ENCODE measurements at places on chromosomes 5 and 9. TPM values are rescaled to one million over a fixed set of nuclear protein-coding genes. Genes with fewer than 3 reads are reported as not detected.

EGFLAM gene
- total RNA-seq: 1.7 TPM

GRIA1 gene
- 0.28 TPM for total RNA-seq

UQCRQ gene
- 129 TPM for total RNA-seq

LPAR1 gene
- 7.2 TPM for total RNA-seq

SLC6A7 gene
- total RNA-seq: not detected

LHX2 gene
- 0.33 TPM for total RNA-seq

ADRB2 gene
- 0.18 TPM for total RNA-seq

TMOD1 gene
- 0.52 TPM for total RNA-seq

C5orf63 gene
- total RNA-seq: 0.90 TPM

DNA sequence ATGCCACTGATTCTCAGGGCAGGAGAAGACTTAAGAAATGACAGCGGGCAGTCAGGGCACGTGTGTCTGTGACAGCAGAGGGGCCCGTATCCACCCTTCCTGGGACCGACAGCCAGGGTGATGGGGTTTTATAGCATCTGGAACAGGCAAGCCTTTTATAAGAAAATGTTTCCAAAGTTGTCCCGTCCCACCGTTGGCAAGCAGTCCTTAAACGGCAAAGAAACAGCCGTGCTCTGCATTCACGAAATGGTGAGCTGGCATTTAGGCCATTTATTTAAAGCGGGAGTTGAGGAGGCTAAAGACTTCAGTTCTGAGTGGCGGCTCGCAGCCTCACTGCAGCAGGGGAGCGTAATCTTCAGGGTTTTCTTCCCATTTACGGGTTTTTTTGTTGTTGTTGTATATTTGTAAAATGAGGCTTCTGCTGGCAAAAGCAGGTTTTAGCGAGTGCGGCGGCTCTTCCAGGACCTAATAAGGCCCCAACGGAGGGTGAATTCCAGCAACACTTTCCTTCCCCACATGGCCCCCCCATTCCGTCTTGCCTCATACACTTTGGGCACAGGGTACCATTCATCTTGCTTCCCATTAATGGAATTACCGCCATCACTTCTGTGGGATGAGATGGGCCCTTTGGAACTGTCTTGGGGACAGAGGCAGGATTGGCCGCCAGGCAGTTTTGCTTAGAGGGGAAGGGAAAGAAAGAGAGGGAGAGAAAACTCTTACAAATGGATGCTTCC lies 15.8 kb downstream of the NEK6 start:
- no peak for DNase-seq

DNA sequence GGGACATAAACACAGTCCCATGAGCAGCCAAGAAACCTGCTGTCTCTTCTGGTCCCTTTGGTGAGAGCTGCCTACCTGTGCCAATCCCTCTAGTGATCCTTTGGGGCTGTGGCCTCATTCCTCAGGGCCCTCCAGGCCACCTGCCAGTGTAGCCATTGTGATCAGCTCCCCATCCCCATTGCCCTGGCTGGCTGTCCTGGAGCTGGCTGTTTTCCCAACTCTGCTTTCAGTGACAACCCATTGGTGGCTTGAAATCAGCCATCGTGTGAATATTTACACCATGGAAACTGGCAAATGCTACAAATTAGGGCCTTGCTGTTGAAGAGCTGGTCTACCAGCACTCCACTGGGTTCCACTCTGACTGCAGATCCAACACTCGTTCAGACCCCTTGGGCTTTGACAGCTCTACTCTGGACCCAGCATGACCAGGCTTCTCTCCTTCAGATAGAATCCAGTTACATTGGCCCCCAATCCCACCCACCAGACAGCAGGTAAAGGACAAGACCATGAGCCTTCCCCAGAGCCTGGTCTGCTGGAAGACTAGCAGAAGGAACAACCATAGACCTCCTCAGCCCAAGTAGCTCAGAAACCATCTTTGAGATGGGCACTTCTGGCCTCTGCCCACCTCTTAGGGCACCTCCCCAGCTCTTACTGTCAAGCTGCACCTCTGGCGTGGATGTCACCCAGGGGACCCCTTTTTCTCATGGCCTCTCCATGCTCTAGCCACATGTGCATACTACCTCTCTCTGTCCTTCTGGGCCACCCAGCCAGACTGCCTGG lies 69.2 kb upstream of the NEK6 start:
- no peak for DNase-seq

- no peak for DNase-seq
These were observed 47.0 kb upstream of the TGFBR1 start for GRCh38 chr9:99057665-99058625.

- peak; percentile 59 for DNase-seq
These were observed 8.7 kb downstream of the STK10 start for GRCh38 chr5:172178991-172179989.

DNA sequence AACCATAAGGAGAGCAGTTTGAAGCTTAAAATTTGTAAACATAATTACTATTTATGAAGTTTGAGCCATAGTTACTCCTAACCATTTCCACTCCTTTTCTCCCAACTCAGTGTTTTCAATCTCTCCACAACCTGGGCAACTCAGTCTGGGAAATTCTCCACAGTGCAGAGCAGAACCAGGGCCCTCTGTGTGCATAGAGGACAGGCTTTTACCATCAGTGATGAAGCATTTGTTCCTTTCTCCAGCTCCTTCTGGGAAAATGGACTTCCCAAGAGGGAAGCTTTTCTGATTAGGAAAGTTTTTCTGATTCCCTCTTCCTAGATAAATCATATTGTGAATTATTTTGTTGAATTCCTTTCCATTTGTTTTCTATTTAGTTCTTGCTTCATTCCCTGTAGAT lies 132.3 kb upstream of the MPDZ start:
- DNase-seq: no peak

DNA sequence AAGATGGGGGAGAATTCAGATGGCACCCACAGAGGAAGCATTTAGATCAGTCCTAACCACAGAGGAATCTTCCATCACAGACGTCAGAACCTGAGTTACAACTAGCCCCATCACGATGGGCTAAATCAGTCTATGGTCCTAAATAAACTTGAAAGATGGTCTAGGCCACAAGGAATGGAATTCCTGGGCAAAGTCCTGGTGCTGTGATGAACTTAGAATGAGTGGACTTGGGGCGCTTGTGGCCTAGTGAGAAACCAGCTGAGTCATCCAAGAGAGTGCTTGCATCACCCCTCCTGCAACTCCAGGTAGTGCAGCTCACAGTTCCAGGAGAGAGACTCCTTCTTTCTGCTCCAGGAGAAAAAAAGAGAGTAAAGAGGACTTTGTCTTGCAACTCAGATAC lies 722.9 kb upstream of the RGMB start:
- DNase-seq: no peak

DNA sequence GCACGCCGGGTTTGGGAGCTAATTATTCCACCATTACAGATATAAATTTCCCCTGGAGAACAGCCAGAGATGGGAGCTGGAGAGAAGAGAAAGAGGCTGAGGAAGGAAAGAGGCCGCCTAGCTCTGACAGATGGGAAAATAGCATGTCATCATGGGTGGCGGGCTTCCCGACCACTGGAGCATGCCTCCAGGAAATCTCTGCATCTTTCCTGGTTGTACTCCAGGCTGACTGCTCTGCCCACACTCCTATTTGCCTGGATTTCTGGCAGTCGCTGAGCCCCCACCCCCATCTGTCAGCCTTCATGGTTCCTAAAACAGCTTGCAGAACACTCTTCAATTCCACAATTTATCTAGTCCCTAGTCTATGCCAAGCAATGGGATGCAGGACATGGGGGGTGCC lies 14.3 kb upstream of the GABRP start:
- DNase-seq: no peak

- no peak for DNase-seq
These were observed 1045.7 kb upstream of the CDH9 start for GRCh38 chr5:28084069-28084468.

GRCh38 chr5:148397968-148398595 lies 14.3 kb downstream of the FBXO38 start:
- peak; percentile 70 for DNase-seq

- no peak for DNase-seq
These were observed 435 bp upstream of the CCNG1 start for GRCh38 chr5:163437011-163437308.

DNA sequence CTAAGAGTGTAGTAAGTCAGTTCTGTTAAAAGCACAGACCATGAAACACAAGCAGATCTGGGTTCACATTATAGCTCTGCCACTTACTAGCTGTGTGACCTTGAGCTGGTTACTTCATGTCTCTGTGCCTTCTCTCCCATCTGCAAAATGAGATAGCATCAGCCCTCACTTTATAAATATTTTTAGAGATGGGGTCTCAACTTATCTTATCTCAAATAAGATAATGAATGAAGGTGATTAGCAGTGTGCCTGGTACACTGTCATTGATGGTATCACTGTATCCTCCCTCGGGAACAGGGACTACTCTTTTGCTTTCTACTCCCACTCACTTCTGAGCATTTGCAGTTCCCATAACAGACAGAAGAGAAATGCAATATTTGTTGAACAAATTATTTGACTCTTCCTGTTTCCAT lies 52.4 kb downstream of the GALNT10 start:
- DNase-seq: no peak

DNA sequence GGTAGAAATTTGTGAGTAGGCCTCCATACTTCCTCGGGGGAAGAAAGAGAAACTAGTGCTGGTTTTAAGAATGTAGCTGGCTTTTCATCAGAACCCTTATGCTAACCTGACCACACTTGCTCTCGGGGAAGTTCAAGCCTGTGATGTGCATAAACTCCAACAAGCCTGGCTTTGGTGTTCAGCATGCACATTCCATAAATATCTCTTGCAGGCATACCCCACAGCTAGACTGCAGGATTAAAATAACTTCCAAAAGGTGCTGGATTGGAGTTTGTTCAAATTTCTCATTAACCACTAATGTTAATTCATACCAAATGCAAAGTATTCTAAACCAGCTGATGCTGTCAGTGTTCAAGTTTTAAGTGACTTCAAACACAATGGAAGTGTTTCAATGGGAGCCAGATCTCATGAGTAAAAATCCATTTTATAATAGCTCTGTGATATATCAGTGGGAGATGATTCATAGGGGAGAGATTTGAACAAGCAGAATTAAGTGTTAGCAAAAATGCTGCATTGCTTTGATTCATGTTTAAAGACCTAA lies 79.4 kb downstream of the NPR3 start:
- DNase-seq: no peak

- DNase-seq: no peak
These were observed 15.2 kb downstream of the EHMT1 start for GRCh38 chr9:137634016-137634415.

GRCh38 chr5:148639081-148639480 lies 15.2 kb downstream of the HTR4 start:
- DNase-seq: no peak

DNA sequence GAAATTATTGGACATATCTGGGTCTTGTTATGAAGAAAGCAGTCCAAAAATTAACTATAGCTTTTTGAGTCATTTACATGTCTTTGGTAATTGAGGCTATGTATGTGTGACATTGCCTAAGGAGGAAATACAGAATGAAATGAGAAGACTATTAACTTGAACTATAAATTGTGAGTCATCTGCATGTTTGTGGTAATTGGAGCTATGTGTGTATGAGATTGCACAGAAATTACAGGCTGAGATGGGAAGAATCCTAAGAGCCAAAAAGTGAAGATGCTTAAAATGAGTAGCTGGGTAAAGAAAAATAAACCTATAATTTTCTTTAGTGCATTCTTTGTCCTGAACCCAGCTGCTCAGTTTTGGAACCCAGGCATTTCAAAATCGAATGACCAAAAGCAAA lies 747.6 kb upstream of the EDIL3 start:
- no peak for DNase-seq

DNA sequence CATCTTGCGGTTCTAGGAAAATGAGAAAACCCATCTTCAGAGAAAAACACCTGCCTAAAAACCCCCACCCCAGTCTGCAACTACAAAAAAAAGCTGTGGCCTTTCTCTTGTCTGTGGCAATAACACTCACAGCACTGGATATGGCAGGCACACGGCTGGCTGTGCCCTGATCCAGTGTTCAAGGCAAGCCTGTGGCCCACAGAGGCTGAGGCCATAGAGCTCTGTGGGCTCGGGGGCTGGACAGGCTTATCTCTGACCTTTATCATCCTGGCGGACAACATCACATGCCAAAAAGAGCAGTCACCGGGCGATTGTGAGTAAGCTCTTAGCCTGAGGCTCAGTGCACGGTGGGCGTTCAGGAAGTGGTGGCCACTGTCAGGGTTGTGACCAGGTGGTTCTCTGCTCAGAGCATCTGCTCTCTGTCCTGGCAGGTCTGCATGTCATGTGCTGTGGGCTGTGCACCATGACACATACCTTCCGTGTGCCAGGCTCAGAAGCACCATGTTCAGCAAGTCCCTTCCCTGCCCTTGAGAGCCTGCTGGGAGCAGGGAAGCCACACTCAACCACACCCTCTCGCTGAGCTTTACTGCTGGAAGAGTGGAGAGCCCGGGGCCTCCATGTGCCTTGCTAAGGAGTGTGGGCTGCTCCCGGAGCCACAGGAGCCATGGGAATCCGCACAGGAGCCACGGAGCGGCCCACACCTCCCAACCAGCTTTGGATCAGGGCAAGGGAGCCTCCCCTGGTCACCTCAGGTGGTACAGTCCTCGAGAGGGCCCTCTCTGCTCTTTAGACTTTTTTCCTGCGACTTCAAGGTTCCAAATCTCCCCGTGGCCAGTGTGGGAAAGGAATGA lies 34.6 kb upstream of the WDR38 start:
- DNase-seq: peak; percentile 73

- peak; percentile 43 for DNase-seq
These were observed 364 bp downstream of the RPS6 start for GRCh38 chr9:19379697-19380046.

DNA sequence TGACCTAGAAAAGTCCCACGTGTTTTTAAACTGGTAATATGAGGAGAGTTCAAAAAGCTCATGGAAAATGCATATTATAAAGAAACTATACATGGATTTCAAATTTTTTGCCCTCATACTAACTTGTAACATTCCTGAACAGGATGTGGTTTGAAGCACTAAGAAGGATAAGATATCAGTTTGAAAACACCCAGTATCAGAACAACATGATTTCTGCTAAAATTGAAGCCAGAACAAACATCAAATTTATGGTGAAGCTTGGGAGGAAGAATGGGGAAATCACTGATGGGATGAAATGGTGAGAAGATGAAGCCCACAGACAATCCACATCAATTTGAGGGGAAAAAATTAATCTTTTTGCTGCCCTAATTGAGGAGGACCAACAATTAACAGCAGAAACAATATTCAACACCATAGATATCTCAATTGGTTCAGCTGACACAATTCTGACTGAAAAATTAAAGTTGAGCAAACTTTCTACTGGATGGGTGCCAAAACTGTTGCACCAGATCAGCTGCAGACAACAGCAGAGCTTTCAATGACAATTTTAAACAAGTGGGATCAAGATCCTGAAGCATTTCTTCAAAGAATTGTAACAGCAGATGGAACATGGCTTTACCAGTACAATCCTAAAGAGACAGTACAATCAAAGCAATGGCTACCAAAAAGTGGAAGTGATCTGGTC lies 113.2 kb upstream of the SNX2 start:
- DNase-seq: no peak

GRCh38 chr5:164497311-164498064 lies 992.1 kb downstream of the MAT2B start:
- no peak for DNase-seq

DNA sequence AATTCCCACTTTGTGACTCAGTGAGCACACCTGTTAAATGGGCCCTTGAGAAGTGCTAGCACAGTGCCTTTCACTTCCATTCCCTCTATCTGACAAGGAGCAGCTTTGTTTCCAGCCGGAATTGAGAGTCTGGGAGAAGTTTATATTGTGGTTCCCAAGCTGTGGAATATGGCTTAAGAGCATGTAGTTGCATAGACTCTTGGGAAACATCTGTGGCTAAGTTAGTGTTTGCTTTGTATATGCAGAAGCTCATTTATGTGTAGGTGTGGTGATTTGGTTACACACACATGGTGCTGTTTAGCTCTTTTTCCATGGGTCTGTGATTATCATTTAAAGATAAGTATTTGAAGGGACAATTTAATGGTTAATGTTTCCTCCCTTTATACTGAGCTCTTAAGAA lies 110.5 kb upstream of the HMHB1 start:
- no peak for DNase-seq

All from H7 (cell line).